Epithelial cell of proximal tubule (primary cell): ENCODE measurements at places on chromosomes 2 and 18.

GRCh38 chr2:135768863-135769262, 27.2 kb downstream of the UBXN4 start:
- DNase-seq, result no peak

DNA sequence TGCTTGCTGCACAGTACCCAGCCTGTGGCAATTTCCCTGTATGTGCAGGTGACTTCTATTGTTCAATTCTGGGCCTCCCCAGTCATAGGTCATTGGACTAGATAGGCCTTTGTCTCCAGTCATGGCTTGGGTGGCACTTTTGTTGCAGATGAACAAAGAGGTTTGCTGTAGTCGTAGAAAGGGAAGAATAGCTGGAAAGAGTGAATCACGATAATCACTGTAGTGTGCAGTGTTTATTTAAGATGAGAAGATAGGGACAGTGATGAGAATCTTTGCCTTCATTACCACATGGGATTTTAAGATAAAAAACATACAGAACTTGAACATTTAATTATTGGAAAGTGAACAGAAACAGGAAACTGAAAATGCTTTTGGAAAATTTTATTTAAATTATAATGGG, 156.1 kb upstream of the CYRIA start:
- no peak for DNase-seq

DNA sequence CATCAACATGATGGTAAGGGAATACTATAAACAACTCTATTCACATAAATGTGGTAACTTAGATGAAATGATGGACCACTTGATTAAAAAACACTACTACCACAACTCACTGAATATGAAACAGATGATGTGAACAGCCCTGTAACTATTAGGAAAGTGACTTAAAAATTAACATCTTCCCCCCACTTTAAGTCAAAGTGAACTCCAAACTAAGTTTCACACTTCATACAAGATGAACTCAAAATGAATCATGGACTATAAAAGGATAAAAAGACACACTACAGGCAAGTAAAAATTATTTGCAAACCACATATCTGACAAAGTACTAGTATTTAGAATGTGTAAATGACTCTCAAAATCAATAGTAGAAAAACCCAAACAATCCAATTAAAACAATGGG, 71.6 kb downstream of the ZAP70 start:
- DNase-seq, result no peak

DNA sequence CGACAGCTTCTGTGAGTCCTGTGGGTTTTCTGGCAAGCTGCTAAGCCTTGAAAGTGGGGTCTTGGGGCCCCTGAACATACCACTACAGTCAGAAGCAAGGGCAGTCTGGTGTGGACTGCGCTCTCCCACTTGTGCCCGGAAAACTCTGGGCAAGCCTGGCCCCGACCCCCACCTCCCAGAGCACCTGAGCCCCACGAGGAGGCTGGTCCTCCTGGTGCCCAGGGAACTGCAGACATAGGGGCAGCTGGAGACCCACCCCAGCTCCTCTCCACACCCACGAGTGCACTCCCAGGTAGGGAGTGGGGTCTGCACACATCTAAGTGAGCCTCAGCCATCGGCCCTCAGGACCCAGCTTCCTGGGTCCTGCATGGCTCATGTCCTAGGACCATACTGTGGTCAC, 16.2 kb upstream of the GPC1 start:
- no peak for DNase-seq

DNA sequence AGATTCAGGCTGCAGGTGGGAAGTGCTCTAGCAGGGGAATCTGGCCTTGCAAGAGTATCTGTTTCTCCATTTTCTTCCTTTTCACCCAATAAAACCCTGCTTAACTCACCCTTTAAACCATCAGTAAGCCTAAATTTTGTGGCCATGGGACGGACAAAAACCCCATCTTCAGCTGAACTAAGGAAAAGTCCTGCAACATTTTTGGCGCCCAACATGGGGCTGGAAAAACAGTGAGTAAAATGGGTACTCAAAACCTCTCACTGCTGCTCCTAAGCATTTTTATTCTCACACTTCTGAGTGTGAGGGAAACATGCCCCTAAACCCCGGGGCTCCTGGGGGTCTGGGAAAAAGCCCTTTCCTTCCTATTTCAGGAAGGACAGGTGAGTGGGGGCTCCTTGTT, 414.3 kb downstream of the ZNF804A start:
- no peak for DNase-seq

GRCh38 chr2:108079736-108080135, 93.4 kb downstream of the SLC5A7 start:
- no peak for DNase-seq

DNA sequence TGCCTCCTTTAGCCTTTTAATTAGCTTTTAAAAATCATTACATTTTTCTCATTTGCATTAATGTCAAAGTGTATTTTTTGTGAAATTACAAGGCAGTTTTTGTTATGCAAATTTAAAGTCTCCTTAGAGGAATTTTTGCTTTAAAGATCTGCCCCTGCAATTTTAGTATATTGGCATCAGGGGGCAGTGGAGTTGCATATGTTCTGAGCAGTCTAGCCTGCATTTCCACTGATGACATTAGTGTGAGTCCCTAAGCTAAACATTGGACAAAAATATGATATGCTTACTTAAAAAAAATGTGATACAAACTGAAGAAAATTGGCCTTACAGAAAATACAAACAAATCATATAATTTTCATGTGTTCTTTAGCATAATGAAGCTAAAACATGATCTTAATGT, 426.5 kb downstream of the SLC4A3 start:
- DNase-seq, result no peak

DNA sequence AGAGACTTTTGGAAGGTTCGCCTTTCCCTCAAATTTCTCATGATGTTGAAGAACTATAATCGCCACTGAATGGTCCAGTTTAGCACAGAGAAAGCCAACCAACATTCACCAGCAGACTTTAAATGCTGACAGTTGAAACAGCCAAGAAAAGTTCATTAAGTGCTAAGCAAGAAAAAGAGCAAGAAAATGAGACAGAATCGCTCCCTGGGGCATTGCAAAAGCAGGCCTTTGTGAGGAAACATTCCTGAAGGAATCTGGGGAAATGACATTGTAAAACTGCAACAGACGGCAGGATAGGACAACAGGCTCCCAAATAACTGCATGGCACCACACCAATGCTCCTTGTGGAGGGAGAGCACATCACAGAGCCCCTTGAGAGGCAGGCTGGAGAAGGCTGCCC, 269.3 kb upstream of the ID2 start:
- DNase-seq, result no peak

DNA sequence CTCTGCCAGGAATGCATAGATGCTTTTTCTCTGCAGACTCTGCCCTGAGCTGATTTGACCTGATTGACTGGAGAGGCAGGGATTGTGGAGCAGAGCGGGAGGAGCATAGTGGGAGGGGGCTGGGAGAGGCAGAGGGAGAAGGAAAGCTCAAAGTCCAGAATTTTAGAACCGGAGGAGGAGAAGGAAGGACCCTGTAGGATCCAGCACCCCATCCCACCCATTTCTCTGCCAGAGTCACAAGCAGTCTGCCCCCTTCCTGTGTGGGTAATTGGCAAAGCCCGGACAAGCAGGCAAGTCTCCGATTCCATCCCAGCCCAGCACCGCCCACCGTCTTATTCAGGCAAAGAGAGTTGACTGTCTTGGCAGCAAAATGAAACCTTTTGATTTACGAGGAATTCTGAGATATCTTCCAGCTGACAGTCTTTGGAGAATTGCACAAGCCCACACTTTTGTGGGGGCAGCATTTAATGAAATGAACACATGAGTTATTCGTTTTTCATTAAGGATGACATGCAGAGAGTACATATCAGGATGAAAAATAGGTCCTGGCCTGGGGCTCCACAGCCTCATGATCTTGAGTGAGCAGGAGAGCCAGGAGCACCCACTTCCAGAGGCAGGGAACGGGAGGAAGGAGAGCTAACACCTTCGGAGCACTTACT, 103.1 kb downstream of the MCFD2 start:
- no peak for DNase-seq

- peak; percentile 74 for DNase-seq
These were observed 48.7 kb downstream of the CRIM1 start for GRCh38 chr2:36404318-36404717.

DNA sequence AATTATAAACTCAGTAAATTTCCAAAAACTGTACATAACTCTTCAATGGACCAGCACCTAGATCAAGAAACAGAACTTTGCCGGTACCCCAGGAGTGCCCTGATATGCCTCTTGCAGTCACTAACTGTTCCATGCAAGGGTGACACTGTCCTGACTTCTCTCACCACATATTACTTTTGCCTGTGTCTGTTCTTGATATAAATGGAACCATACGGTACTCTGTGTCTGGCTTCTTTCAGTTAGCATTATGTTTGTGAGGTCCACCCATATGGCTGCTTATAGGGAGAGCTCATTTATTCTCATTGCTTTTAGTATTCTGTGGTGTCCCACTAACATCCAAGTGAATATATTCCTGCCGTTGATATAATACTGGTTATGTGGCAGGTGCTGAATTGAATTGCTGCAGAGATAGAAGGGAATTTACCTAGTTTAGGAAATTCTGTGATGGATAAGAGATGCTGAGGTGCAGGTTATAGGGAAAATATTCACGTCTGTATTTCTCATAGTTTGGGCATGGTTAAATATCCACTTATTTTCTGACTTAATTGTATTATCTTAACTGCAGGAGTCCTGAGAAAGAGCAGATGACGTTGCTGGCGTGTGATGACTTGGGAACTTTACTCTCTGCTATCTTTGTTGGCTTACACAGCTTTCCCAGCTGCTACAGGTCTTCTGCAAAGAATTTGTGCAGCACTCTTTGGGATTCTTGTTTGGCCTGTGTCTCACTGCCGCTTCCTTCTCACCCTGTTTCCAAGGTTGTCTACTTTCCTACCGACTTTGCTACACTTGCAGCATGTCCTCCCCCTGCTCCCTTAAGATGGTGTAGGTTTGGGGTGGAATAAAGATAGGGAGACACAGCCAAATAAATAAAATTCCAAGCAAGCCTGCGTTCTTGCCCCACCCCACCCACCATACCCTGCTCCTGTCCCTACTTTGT, 107.9 kb downstream of the MAP4K4 start:
- DNase-seq, result no peak

- no peak for DNase-seq
These were observed 27.6 kb downstream of the PAX8 start for GRCh38 chr2:113251118-113251517.

DNA sequence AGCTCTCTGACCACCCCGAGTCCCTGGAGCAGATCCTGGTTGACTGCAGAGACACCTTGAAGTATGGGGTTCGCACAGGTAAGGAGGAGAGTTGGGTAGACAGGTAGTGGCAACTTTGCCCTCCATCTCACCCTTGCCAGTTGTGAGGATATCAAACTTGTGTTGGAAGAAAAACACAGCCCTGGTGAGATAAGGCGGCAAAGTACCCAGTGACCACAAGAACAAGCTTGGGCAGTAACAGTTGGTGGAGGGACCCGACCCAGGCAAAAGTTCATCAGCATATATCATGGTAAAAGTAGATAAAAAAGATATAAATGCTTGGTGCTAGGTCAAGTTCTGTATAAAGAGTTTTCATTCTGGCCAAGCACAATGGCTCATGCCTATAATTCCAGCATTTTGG, 14.4 kb downstream of the GAD1 start:
- no peak for DNase-seq

DNA sequence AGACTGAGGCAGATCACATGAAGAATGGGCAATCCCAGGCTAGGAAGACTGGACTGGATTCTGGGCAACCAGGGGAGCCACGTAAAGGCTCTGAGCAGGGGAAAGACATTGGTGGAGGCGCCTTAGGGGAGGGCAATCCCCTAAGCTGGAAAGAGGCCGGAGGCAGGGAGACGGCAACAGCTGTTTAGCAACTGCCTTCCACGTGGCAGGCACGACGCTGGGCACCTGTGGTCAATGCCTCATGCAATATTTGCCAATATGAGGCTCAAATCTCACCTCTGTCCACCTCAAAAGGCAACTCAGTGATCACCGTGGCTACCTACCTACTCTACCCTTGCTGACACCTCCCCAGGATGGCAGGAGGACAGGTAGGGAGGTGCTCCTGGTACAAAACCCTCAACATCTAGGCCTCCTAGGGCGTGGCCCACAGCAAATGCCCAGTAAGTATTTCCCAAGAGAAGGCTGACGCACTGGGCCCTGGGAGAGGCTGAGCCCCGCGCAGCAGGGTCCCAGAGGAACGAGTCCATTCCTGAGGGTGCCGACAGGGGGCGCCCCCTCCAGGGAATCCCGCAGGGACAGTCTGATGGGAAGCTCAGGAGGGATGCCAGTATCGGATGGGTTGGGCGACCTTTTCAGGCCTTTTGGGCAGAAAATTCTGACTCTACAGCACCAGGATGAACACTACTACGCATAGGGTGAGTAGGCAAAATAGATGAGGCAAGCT, 8.9 kb downstream of the BOLA3 start:
- DNase-seq, result no peak

- DNase-seq, result no peak
These were observed 479.3 kb downstream of the CPS1 start for GRCh38 chr2:211035548-211036185.

DNA sequence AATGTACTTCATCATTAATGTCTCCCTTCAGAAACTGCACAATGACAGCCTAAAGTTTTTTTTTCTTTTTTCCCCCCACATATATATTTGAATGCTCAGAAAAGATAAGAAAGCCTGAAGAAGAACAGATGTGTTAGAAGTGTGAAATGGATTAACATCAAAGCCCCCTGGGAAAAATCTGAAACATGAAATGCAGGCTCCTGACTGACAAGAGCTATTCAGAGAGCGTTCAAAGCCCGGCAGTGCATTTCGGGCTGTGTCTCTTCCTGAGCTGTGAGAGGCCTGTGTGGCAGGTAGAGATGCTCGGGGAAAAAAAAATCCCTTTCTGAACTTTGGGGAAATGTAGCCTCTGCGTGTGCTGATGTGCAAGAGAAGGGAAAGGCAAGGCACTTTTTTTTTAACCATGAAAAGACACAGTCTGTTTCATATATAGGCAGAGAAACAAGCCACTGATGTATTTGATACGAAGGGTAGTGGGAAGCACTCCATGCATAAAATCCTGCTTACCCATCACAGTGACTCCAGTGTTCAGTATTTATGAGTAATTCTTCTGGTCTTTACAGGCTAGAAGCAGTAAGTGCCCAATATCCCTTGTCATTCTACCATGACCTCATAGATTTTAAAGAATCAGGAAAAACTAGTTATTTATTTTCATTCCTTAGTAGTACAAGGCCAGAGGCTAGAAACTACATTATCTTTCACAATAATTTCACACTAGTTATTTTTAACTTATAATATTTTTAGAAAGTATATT, 1574.2 kb upstream of the PIK3C3 start:
- DNase-seq, result no peak

DNA sequence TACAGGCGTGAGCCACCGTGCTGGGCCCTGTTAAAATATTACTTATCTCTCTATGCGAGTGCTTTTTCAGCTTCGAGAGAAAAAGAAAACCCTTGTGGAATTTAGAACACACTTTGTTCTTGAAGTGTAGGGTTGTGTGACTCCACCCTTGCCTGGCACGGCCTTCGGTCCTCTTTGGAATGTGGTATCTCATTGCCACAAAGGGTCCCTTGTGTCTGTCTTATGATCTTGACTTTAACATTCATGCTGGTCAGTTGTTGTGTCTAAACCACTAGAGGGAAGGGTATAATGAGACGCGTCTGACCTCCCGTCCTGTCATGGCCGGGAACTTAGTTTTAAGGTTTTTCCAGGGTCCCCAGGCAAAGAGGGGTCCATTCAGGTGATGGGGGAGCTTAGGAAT, 246.4 kb downstream of the VAPA start:
- no peak for DNase-seq

- DNase-seq, result no peak
These were observed 8.5 kb upstream of the ARHGAP25 start for GRCh38 chr2:68726100-68726499.

- DNase-seq, result no peak
These were observed 501.6 kb upstream of the TNP1 start for GRCh38 chr2:217361483-217361880.

GRCh38 chr18:52715421-52715820, 375.4 kb downstream of the DCC start:
- no peak for DNase-seq
